Fibroblast of skin of left biceps (primary cell): ENCODE measurements at places on chromosomes 5 and 9.

- DNase-seq = no peak
Measured at GRCh38 chr5:142432369-142432863, 107.6 kb upstream of the SPRY4 start.

- no peak for DNase-seq
Measured at GRCh38 chr9:118094387-118094786, 390.2 kb downstream of the TLR4 start.

DNA sequence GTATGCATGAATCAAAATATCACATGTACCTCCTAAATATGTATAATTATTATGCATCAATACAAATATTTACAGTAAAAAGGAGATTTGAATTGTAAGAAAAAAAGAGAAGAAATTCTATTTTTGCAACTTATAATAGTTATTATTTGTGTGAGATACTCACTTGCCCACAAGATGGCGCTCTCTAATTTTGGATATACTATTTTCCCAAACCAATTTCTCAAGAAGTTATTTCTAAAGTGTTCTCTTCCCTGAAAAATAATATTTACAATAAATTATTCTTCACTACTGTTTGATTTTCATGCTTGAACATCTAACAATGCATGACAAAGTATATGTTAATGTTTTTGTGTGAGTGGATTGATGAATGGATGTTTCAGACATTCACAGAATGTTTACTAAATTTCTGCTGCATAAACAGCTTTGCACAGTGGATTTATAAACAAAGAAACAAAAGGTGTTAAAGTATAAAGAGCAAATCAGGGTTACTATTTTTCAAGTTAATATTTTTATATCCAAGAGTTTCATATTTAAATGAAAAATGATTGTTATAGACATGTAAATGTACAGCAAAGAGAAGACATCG, 503.4 kb downstream of the PDE4D start:
- no peak for DNase-seq

DNA sequence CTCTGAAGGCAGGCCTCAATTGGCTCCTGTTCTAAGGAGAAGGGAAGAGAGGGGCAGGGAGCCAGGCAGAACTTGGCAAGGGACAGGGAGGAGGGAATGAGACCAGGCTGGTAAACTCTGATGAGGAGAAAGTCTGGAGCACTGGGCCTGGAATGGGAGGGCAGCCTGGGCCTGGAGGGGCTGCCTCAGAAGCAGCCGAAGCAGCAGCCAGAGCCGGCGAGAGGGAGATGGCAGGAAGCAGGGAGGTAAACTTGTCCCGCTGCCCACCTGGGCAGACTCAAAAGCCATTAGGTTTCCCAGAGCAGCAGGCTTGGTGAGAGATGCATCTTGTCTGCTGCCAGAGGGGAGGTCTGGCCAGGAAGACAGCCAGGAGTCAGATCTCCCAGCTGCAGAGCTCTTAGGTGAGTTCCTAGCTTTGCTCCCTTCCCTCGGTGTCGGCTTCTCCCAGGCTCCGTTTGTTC, 37.0 kb upstream of the CRB2 start:
- DNase-seq = no peak

DNA sequence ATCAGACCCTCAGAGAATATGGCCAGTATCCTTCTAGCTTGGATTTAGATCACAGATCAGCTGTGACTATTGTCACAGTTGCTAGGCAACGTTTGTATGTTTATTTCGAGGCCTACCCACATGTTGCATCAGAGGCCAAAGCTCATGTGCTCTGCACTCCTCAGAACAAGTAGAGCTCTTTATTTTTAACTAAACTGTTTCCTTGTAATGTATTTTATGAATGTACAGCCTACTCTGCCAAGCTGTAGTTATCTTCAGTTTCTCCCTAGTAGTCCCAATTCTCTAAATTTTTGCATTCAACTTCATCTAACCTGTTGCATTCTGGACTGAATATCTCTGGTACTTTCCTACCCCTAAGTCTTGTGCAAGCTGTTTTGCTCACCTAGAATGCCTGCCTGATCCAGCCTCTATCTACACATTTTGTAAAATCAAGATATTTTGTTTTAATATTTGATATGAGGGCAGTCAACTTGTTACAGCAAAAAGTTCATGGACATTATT, 52.8 kb downstream of the CAST start:
- no peak for DNase-seq
